ENCODE measurements at places on chromosomes 7 and 10.

- DNase-seq, result no peak
Measured at GRCh38 chr7:33157311-33157710, 27.9 kb downstream of the BBS9 start.

DNA sequence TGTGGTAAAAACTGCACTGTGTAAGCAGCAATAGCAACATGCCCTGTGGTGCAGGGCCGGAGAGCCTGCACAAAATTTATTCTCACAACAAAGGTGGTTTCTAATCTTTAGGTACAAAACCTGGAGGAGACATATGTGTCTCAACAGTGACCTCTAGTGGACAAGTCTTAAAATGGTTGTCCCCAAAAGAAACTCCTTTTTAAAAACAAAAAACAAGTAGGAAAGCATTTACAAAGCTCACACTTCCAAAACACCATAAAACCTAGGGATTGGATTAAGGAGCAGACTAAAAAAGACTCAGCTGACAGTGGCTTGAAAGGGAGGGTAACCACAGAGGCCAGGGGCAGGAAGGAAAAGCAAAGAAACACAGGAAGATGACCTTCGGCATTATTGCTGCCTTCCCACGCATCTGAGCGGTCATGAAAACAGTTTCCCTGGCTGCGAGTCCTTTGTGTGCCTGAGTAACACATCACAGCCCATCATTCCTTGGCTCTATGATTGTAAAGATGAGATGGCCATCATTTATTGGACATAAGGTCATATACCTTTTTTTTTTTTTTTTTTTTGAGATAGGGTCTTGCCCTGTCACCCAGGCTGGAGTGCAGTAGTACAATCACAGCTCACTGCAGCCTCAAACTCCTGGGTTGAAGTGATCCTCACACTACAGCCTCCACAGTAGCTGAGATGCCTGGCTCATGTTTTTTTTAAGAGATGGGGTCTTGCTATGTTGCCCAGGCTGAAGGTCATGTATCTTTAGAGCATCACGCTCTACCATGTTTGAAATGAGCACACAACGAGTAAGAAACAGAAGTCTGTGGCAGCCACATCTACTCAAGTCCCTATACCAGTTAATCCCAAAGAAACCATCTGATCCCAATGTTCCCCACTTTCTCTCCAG lies 39.5 kb downstream of the RSU1 start:
- DNase-seq, result peak; percentile 85

GRCh38 chr7:116665332-116665996 lies 6.5 kb upstream of the MET start:
- DNase-seq, result no peak

DNA sequence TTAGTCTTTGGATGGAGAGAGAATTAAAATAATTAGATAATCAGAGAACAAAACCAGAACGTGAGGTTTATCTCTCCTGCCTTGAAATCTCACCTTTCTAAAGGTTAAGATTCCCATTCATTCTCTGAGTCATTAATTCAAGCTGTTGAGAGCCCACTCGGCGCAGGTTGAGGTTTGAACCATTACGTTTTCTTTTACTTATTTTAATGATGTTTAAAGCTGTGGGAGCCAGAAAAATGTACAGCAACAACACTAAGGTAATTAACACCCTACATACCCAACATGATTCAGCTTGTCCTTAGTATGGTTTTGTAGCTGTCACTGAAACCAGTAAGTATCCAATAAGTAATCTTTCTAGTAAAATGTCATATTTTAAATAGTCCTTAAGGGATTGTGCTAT lies 153.0 kb upstream of the ANK3 start:
- DNase-seq, result no peak

GRCh38 chr10:113228530-113228929 lies 278.5 kb downstream of the TCF7L2 start:
- DNase-seq, result no peak

DNA sequence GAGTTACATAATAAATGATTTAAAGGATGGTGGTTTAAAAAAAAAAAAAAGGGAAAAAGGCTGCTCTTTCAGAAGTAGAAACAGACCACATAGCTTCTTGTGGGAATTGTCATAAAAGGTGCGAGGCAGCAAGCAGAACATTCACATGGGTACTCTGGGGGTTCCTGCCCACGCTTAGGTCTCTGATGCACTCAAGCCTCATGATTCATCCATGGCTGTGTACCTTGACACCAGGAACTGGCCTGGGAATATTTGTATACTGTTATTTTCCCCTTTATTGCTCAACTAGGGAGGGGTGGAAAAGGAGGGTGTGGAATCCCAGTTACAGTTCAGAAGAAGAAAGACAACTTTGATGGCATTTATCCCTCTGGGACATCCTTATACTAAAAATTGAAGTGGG lies 4.0 kb downstream of the PON2 start:
- no peak for DNase-seq

GRCh38 chr10:34729619-34730018 lies 85.5 kb downstream of the PARD3 start:
- DNase-seq, result no peak

DNA sequence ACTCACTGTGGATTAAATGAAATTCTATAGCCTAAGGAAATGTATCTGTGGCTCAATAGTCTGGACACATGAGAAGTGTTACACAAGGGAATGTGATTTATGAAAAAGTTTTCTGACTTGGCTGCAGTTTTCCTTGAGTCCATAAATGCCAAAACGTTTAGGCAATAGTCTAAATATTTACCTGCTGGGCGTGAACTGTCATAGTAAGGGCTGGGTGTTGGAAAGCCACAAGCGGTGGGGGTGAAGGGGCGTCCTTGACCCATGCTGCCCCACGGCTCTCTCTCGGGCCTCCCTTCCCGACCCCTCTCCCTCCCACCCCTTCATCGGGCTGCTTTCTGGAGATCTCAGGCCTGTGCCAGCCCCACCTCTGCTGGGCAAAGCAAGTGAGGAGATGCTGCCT lies 223.7 kb downstream of the BUB3 start:
- DNase-seq, result no peak

DNA sequence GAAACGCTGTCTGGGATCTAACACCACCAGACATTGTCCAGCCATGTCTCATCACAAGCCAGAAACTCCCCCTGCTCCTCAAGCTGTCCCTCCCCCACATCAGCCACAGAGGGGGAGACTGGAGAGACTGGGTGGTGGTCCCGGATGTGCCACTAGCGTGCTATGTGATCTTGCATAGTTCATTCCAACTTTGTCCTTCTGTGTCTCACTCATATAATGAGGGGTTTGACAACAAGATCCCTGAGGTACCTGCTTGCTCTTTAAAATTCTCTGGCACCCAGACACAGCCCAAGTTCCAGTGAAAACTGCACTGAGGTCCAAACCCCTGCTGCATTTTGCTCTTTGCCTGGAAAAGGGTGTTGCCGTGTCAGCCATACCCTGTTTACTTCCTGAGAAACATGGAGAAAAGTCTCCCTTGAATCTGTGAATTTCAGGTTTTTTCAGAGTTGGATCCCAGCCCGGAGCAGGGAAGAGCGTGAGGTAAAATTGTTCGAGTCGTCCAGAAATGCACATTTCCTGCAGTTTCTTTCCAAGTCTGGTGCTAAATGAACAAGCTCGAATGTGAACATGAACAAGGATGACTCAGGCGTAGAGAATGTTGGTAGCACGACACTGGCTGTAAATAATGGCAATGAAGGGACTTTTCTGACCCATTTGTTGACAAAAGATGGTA lies 156.6 kb downstream of the CCDC3 start:
- no peak for DNase-seq

GRCh38 chr7:27433581-27433980 lies 191.0 kb downstream of the EVX1 start:
- peak; percentile 42 for DNase-seq

DNA sequence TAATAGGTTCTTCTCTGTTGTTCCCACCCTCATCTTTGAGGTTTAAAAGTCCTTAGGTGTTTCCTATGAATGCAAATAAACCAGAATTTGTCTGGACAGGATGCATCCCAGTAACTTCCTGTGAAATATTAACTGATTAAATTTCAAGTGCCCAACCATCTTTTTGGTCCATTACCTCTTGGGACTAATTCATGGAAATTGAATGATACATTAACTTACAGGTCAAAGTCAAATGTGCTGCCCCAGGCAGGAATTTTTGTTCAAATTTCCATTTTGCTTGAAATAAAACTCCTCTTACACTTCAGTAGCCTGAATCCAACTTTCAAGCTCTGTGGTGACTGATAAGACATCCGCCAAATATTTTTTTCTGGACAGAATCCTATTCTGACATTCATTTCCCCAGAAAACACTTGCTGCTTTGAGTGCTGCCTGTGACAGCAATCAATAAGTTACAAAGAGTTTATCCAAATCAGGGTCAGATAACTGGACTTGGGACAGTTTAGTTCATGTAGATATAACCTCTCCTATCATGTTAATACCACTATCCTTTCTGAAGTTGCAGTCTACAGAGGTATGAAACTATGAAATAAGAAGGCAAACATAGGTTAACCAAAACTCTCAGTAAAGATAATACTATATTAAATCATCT lies 383.5 kb downstream of the POM121L12 start:
- DNase-seq, result no peak

GRCh38 chr10:51159841-51160240 lies 85.6 kb downstream of the PRKG1 start:
- no peak for DNase-seq

GRCh38 chr10:30722956-30723620 lies 93.5 kb upstream of the LYZL2 start:
- DNase-seq, result peak; percentile 31

- DNase-seq, result no peak
Measured at GRCh38 chr10:95496246-95496911, 64.8 kb downstream of the SORBS1 start.

DNA sequence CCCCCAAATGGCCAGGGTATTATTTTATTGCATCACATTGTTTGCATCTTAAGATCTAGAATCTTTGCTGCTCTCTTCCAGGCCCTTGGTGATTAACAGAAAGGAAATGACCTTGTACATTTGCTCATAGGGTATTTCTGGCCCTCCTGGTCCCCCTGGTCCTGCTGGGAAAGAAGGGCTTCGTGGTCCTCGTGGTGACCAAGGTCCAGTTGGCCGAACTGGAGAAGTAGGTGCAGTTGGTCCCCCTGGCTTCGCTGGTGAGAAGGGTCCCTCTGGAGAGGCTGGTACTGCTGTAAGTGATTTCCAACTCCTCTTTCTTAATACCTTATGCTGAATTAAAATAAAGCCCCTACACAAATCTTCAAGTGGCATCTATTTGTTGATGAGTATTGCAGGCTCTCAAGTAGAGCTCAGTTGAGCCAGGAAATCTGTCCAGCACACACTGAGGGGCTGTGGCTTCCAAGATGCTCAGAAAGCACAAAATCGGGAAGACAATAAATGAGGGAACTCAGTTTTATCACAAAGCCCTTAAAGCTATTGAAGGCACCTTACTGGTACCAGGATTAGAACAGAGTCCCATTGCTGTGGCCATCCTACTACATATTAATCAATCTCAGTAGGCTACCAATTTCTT lies 28.2 kb downstream of the COL1A2 start:
- no peak for DNase-seq

DNA sequence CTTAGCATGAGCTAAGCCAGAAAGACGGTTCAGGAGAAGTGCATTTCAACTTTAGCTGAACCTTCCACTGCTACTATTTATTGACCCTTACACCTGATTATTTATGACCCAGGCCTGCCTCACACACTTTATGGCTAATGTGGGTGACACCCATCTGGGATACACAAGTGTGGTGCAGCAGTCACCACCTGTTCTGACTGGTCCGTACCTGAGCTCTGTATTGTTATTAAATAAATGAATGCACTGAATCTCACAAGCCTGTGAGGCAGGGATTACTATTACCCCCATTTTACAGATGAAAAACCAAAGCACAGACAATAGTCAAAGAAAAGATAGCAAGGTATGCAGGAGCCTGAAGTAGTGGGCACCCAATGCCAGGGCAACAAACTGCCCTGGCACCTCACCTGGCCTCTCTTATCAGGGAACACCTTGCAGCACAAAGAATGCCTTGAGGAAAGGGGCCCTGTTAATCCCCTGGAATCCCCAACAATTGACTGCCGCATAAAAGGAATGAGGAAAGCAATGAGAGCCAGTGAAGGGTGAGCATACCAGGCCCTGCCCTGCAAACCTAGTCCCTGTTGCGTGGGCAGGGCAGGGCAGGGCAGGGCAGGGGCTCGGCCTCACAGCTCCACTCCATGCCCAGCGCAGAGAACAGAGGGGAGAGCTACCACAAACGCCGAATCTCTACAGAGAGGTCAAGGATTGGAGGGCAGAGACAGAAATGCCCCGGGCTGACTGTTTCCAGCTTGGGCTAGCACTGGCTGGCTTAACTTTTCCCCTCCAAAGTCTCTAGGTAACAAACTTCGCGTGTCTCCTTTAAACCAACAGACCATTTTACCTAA lies 1.3 kb downstream of the ANXA11 start:
- DNase-seq, result peak; percentile 74

DNA sequence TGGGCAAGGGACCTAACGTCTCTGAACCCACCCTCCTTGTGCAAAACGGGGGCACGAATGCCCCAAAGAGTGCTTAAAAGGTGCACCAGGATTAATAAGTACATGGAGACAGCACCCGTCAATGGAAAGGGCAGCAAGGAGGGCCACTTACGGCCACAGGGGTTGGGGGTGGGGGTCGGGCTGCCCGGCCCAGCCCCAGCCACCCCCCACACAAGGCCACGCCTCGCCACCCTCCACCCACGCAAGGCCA lies 213.4 kb downstream of the MAD1L1 start:
- DNase-seq, result no peak

DNA sequence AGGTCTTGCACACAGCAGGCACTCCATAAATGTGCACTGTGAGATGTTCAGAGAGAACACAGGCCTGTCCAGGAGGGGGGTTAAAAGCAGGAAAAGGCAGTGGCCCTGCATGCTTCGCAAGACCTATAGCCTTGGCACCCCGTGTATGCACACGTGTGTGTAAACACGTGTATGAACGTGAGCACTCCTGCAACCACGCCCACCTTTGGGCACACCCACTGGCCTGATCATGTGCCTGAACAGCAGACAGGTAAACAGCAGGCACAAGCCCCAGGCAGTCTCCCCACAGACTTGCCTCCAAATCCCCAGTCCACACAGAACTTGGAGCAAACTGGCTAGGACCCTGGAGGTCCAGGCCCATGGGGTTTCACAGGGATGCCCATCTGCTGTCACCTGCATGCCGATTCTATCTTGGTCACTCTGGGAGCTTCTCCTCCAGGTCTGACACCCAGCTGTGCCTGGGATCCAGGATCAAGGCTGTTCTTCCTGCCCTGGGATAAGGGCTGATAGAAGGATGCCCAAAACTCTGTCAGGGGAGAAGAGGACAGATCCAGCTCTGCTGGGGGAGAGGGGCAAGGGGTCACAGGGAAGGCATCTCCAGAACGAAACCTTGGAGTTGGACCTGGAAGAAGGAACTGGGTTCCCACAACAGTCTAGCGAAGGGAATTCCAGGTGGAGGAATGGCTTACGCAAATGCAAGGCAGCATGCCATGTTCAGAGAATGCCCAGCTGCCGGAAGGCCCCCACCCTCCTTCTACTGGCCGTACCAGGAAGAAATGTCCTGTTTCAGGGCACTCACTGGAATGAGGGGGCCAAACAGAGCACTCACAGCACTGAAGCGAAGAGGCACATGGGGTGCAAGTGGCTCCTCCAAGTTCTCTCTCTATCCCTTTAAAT lies 14.3 kb upstream of the ZMIZ1 start:
- DNase-seq, result no peak

GRCh38 chr7:534959-535358 lies 15.3 kb upstream of the PDGFA start:
- no peak for DNase-seq

All from GM23338 (cell line).